ENCODE measurements at places on chromosomes 2 and 18. TPM values are rescaled to one million over a fixed set of nuclear protein-coding genes. Genes with fewer than 3 reads are reported as not detected.

Gene GCKR
- 0.49 TPM for total RNA-seq

Gene TPO
- total RNA-seq = not detected

Gene TM4SF20
- total RNA-seq = not detected

Gene SNTG2
- total RNA-seq = 0.98 TPM

Gene FABP1
- not detected for total RNA-seq

Gene UPP2
- total RNA-seq = 2.2 TPM

Gene FAM110C
- total RNA-seq = 7.4 TPM

Gene INPP4A
- 63.2 TPM for total RNA-seq

Gene RNF152
- total RNA-seq = 60.7 TPM

Gene LRP2
- total RNA-seq = 0.49 TPM

Gene NBAS
- total RNA-seq = 97.4 TPM

Gene SP5
- total RNA-seq = 9.3 TPM

All from temporal lobe (tissue), 4 donors.